Fibroblast of the aortic adventitia (primary cell): ENCODE measurements at places on chromosomes 1 and 21. TPM values are rescaled to one million over a fixed set of nuclear protein-coding genes. Genes with fewer than 3 reads are reported as not detected.

The INSRR gene
- 0.08 TPM in 1 of 2 replicates, not detected in the other for total RNA-seq

- no peak for DNase-seq
Observed at GRCh38 chr1:160075836-160076235, 5.5 kb upstream of the KCNJ9 start.

- no peak for DNase-seq
Observed at GRCh38 chr21:46308431-46308830, 15.2 kb downstream of the C21orf58 start.

The ZNF672 gene
- 12.9 and 14.0 TPM in 2 replicates for total RNA-seq

The ACBD3 gene
- 72.0 and 91.7 TPM in 2 replicates for total RNA-seq

DNA sequence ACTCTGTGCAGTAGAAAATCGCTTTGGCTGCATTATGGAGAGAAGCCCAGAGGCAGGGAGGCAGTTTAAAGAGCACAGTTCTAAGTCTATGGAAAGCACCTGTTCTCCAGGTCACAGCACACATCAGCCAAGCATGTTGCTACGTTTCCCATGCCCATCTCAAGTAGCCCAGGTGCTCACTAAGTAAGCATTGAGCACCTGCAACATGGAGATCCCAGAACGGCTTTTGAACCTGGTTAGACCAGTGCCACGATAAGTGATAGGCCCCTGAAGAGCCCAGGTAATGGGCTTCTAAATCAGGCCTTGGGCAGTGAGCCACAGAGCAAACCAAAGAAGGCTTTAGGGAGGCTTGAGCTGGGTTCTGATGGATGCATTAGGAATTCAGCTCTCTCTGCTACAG lies 186.2 kb downstream of the C1orf94 start:
- DNase-seq = no peak

DNA sequence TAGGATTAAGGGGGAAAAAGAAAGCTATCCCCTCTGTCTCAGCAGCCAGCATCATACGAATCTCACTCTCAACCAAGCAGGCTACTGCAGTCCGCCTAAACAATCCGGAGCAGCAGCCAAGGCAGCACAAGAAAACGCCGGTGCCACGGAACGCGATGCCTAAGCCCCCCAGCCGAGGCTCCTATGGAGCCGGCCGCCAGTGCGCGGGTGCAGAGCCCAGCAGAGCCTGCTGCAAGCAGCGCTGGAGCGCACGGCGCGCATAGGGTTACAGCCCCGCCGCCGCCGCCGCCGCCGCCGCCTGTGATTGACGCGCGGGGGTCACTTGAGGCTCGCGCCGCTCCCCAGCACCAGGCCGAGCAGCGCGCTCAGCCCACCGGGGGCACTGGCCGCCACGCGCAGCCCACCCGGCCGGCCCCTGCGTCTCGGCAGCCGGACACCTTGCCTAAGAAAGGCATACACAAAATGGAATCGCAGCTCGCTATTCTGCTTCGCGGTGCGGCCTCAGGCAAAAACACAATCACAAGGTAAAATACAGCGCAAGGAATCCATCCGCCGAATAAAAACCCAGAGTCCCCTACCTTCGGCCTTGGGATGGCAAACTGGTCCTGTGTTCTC lies 780 bp downstream of the HIVEP3 start:
- peak; percentile 25 for DNase-seq

The EFHD2 gene
- 11.1 and 28.1 TPM in 2 replicates for total RNA-seq

GRCh38 chr21:34908419-34909055 lies 140.6 kb downstream of the RUNX1 start:
- peak; percentile 84 for DNase-seq

DNA sequence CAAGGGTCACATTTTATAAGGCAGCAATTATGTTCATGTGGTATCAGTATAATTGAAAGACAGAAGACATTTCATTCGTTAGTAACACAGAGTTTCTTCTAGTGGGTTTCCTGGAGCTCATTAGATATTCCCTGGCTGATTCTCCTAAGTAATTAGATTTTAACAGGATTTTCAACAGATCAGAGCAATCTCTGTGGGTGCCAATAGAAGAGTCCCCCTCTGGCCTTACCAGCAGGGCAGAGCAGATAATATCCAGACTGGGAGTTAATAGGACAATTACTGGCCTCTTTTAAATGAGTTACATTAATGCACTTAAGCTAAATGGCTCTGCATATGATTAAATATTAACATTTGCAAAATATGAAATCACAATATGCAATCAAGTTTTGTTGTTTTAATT lies 74.2 kb upstream of the FOXD3 start:
- DNase-seq = no peak

The SLC9C2 gene
- total RNA-seq = not detected in 2 replicates

The INKA2 gene
- total RNA-seq = 0.27 TPM in 1 of 2 replicates, not detected in the other

DNA sequence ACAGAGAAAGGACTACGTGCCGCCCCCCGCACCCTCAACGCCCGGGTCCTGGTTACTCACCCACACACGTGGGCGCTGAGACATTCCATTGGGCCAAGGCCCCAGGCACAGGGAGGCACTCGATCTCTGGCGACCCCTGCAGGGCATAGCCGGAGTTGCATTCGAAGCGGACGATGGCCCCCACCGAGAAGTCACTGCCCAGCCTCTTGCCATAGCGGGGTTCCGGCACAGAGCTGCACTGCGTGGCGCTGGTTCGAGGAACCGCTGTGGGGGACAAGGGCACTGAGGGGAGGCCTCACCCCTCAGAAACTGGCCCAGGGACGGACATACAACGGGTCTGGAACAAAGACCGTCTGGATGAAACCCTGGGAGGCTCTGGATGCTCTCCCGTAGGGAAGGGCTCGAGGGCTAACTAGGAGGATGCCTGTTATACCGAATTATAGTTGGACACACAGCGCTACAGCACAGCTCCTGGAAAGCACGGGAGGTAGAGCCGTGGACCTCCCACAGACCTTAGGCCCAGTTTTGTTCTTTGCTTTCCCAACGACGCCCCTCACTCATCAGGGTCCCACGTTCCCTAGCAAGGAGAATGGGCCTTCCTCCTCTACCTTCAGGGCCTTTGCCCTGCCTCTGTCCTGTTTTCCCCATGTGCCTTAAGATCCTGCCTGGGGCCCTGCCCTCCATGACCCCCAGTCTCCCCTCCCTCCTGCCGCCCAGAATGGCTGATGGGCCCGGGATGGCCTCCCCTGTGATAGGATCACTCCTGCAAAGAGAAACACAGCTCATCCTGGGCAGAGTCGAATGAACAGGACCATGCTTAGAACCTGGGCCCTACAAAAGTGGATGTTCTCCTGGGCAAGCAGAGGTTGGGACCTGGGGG lies 152.8 kb downstream of the ZSCAN20 start:
- no peak for DNase-seq

DNA sequence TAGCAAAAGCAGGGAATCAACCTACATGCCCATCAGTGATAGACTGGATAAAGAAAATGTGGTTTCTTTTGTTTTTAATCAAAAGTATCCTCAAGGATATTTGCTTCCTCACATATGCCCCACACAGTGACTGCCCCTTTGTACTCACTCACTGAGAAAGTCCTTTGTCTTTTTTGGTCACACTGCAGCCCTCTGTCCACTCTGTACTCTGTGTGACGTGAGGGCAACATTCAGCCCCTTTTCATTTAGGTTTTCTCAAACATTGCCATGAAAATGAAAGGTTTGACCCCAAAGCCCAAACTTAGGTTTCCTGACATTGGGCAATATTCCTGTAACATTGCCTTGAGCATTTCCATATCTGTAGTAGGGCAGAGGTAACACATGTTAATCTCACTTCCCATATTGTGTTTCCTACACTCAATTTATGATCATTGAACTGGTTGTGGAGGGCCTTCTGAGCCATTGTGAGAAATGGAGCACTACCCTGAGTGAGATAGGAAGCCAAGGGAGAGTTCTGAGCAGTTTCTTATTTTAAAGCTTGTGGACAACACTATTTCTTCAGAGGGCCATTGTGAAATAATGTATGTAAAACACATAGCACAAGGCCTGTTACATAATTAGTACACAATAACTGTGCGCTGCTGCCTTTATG lies 501.9 kb upstream of the C1orf87 start:
- no peak for DNase-seq

GRCh38 chr1:245014247-245015029 lies 140.3 kb upstream of the KIF26B start:
- DNase-seq = no peak

The ST3GAL3 gene
- 20.1 and 24.0 TPM in 2 replicates for total RNA-seq

The LCE3E gene
- not detected in 2 replicates for total RNA-seq

The C8A gene
- total RNA-seq = not detected in 2 replicates

DNA sequence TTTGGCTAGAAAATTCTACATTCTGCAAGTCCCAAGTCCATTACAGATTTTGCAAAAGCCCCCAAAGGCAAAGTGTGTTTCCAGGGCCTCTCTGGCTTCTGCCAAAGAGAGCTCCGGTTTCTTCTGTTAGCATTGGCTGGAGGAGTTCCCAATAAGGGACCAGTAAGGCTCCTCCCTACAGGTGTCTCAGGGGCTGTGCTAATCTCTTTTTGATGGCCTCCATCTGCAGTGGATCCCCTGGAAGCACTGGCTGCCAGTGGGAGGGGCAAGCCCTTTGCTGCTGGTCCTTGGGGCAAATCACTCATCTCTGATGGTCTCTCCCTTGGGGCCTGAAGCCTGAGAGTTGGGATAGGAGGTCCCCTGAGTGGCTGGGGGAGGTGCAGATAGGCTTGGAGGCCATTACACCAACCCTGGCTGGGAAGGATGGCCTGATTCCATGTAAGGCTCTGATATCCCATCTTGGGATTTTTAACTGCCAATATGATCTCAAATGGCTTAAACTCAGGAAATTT lies 89.1 kb upstream of the USP24 start:
- DNase-seq = no peak

The SH2D2A gene
- not detected in 2 replicates for total RNA-seq

DNA sequence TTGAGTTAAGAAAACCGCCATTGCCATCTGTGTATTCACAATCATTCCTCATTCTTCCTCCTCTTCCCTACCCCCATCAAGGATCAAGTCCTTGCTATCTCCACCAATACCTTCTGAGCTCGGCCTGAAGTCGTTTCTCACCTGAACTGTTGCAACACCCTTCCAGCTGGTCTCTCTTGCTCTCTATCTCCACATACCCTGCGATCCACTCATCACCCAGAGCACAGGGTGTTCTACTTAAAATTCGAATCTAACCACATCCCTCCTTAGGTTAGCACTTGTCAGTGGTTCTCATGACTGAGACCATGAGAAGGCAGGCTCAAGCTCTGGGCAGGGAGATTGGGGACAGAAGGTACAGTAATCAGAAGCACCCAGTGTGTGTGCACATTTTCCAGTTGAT lies 4.6 kb downstream of the IVL start:
- no peak for DNase-seq

DNA sequence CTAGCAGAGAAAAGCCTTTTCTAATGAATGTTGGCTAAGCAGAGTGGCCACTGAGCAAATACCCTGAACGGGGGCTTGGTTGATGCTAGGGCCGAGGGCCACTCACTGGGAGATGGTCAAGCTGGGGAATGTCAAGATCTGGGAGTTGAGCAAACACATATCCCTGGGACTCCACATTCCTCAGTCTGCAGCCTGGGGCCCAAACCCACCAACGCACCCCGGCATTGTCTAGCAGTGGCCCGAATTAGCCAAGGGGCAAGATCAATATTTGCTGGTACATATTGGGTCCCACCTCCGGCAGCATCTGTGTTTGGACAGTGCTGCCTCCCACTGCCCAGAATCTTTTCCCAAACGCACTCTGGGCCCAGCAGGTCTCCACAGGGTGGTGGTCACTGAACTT lies 144.1 kb downstream of the TRABD2B start:
- DNase-seq = no peak

DNA sequence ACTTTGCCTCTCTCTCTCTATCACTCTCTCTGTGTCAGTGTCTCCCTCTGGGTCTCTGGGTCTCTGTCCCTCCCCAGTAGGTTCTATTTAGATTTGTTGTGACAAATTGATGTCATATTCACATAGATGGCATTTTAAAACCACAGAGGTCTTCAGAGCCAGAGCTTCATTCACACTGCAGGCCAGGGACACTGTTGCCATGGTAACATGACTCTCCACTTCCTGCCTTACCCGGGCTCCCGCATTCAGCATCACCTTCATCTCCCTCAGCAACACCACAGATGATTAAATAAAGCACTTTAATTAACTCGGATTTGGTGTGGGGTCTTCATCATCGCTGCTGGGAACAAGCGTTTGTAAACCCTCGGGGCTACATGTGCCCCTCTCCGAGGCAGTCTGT lies 132.6 kb downstream of the ETS2 start:
- DNase-seq = no peak

The DIRAS3 gene
- 1.2 and 4.6 TPM in 2 replicates for total RNA-seq

GRCh38 chr1:3767328-3767925 lies 5.1 kb upstream of the SMIM1 start:
- DNase-seq = no peak

GRCh38 chr1:189804352-189804751 lies 673.3 kb downstream of the BRINP3 start:
- DNase-seq = no peak

DNA sequence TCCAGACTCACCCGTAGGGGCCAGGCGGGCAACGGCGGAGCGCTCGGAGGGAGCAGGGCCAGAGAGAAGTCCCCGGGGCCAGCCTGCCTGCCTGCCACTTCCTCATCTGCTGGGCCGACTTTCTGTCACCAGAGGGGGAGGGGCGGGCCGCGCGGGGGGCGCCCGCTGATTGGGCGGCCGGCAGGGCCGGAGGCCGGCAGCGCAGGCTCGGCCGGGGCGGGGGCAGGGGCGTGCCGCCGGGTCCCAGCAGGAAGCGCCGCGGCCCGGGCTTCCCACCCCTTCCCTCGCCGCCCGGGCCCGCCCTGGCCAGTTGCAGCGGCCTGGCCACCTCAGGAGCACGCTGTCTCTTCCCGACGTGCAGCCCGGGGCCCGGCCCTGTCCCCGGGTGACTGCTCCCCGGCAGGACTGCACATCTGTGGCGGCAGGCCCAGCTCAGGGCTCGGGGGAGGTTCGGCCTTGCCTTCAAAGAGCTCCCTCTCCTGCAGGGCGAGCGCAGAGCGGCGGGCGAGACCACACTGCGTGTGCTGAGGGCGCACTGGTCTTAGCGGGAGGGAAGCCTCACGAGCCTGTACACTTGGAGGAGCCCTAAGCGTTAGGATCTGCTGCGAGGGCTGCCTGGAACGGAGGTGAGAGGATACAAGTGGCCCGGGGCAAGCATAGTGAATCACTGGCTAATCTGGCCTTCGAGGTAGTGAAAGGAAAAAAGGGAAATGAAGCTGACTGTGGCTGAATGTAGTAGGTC lies at the start of gene ELOVL1:
Gene ELOVL1 (minus strand): TSS at position 108 of the 742 bp plus-strand sequence. CDS start 2,402 bp downstream, outside the sequence.
- peak; percentile 75 for DNase-seq

The LIPI gene
- total RNA-seq = not detected in 2 replicates

The ACTA1 gene
- not detected in 2 replicates for total RNA-seq

GRCh38 chr1:201258763-201259230 lies 24.5 kb upstream of the PKP1 start:
- no peak for DNase-seq

The CD164L2 gene
- not detected in 2 replicates for total RNA-seq

The LGR6 gene
- total RNA-seq = not detected in 2 replicates

DNA sequence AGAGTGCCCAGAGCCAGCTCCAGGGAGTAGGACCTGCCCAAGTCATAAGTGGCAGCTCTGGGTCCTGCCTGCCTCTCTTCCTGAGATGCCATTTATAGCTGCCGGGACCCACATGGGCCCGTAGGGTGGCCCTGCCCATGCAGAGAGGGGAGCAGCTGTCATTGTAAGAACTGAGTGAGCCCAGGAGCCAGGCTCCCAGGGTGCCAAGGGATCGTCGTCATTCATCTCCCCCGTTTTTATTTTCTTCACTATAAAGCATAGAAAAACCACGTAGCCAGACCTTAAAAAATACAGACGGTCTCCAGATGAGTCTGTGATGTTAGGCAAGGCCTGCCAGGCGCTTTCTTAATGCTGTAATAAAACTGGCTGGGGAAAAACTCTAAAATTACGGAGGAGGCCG lies 90.7 kb downstream of the IGSF21 start:
- DNase-seq = no peak

The PLA2G4A gene
- 7.3 and 74.7 TPM in 2 replicates for total RNA-seq

The PGM1 gene
- total RNA-seq = 52.4 and 83.5 TPM in 2 replicates

- peak; percentile 98 for DNase-seq
Observed at GRCh38 chr1:67564193-67564592, 120.8 kb upstream of the GADD45A start.

The USP48 gene
- total RNA-seq = 57.9 and 131 TPM in 2 replicates

GRCh38 chr1:29906927-29907326 lies 670.6 kb downstream of the PTPRU start:
- DNase-seq = no peak
